NCI-H187 (cell line): ENCODE measurements at places on chromosomes 11 and 22.

DNA sequence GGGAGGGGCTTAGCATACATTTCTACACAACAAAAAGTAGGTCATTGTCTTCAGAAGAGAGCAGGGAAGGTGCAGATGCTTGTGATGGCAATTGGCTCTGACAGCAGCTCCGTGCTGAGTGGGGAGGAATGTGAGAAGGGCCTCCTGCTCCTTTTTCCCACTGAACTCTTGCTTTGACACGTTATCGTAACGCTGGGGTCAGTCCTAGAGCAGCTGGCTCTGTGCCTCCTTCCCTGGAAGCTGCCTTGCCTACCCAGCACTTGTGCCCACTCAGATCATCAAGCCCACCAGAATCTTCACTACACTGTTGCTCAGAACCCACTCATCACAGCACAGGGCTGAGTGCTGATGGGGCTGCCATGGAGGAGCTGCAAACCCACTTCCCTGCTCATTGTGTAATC lies 14.9 kb upstream of the NAV2 start:
- no peak for DNase-seq

DNA sequence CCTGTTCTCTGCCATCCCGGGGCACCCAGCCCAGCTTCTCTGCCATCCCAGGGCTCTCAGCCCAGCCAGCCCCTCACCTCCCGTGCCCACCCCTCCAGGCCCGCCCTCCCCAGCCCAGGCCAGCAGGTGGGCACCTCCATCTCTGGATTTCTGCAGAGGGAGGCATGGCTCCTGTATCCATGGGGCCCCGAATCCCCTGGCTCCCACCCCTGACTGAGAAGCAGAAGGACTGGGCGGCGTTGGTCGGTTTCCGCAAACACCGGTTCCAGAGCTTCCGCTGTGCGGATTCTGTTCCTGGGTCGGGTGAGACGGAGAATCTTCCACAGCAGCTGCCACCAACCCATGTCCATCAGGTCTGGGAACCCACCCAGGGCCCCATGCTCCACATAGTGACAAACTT lies 240.3 kb downstream of the BRD1 start:
- DNase-seq = no peak

- no peak for DNase-seq
Observed at GRCh38 chr11:64164392-64165312, 1.3 kb downstream of the MACROD1 start.

- no peak for DNase-seq
Observed at GRCh38 chr11:64990222-64990923, 6.4 kb downstream of the BATF2 start.

DNA sequence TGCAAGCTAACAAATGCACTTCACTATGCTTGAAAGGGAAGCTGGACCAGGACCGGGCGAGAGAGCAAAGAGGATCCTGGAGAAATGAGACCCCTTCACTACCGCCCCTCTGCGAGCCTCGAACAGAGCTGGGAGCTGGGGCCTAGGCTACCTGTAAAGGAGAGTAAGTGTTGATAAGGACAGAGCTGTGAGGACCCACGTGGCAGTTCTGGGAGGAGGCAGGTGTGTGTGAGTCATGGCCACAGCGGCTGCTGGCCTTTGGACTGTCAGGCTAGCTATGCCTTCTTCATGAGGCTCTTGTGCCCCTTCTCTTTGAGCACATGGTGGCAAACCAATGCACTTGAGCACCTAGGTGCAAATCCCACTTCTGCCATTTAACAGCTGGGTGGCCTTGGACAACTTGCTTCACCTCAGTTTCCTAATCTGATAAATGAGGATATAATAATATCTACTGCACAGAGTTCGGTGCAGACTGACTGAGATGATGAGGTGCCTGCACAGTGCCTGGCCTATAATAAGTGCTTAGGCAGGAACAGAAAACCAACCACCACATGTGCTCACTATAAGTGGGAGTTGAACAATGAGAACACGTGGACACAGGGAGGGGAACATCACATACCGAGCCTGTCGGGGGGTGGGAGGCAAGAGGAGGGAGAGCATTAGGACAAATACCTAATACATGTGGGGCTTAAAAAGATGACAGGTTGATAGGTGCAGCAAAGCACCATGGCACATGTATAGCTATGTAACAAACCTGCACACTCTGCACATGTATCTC lies 35.3 kb upstream of the KCNJ11 start:
- no peak for DNase-seq

GRCh38 chr11:17780668-17781067 lies 46.1 kb downstream of the KCNC1 start:
- DNase-seq = no peak

DNA sequence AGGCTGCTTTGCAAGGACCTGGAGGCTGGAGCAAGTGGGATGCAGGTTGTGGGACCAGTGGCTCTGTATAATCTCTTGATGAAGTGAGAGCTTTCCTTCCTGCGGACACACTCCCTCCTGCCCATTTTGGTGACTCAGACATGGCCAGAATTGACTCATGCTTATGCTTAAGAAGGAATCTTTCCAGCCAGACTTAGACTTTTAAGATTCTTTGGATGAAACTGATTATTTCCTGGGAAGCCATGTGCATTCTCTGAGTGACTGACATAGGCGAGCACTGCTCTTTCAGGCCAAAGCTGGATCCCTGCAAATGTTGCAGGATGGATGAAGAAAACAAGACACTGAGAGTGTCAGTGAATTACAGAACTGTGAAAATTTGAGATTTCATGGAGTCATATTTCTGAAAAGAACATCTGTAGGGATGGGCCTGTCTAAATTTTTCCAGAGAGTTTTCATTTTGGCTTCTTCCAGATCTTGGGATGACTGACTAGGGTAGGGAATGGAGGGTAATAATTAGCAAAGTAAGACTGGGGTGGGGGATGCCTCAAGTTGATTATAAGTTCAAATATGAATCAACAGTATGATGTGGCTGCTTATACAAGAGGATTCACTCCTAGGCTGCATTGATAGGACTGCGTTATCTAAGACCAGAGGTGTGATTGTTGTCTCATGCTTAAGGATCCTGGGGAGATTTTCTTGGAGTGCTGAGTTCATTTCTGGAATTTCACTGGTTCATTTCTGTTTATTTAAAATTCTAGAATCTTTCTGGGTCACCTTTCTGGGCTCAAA lies 195.8 kb downstream of the HIPK3 start:
- DNase-seq = no peak

- no peak for DNase-seq
Observed at GRCh38 chr22:20642668-20643179, 131.2 kb upstream of the SERPIND1 start.

DNA sequence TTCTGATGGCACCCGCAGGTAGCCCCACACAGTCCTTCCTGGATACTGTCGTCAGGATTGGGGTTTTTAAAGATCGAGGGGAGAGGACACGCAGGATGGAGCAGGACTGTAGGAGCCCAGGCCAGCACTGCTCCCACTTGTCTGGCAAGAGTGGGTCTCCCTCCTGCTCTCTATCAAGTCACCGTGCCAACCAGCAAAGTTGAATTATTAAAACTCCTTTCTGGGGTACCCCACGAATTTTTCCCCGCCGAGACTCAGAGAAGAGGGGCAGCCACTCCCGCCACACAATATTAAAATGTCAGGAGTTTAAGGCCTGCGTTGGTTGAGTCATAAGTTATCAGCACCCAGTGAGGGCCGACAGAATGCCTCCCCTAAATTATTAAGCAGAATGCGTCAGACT lies 10.1 kb downstream of the LMO1 start:
- DNase-seq = no peak

GRCh38 chr22:39290724-39291161 lies 28.7 kb downstream of the RPL3 start:
- DNase-seq = no peak

GRCh38 chr22:35313311-35314121 lies 13.8 kb downstream of the TOM1 start:
- DNase-seq = peak; percentile 64

DNA sequence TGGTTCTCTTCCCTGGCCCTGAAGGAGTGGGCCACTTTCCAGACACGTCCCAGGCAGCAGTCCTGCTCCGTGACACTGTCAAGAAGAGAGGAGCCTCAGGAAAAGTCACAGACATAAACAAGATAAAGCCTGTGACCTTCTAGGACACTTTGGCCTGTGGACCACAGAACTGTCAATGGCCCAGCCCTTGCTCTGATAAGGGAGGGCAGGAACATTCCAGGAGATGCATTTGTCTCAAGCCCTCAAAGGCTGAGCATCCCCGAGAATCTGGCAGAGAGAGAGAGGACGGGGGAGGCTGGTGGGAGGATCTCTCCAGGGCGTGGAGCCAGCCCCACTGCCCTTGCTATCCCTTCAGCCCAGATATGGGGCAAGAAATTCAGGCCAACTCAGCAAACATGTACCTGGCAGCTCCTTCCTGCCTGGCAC lies 476.4 kb downstream of the INSC start:
- DNase-seq = no peak

- no peak for DNase-seq
Observed at GRCh38 chr11:122791411-122791810, 46.9 kb upstream of the CRTAM start.

DNA sequence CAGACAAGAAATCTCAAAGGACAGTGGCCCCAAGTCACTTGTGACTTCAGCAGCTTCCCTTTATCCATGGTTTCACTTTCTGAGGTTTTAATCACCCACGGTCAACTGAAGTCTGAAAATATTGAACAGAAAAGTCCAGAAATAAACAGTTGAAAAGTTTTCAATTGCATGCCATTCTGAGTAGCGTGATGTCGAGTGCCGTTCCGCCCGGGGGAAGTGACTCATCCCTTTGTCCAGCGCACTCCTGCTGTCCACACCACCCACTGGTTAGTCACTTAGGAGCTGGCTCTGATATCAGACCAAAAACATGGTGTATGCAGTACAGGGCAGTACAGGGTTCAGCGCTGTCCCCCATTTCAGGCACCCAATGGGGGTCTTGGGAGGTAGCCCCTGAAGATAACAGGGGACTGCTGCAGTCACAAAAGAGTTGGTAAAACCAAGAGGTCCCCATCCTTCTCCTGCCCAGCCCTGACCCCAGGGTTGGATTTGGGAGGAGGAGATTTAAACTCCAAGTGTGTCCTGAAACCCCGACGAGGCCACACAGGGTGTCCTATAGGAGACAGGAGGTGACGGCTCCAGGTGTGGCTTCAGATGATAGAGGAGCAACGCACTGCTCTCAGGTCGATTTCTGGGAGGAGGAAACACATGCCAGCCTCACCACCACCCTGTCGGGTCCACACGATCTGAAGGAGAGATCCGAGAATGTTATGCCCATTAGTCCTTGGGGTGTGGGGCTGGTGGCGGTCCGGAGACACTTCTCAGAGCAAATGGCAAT lies 390.1 kb downstream of the CTTN start:
- no peak for DNase-seq

- no peak for DNase-seq
Observed at GRCh38 chr22:37819105-37819433, 4.1 kb upstream of the GALR3 start.

DNA sequence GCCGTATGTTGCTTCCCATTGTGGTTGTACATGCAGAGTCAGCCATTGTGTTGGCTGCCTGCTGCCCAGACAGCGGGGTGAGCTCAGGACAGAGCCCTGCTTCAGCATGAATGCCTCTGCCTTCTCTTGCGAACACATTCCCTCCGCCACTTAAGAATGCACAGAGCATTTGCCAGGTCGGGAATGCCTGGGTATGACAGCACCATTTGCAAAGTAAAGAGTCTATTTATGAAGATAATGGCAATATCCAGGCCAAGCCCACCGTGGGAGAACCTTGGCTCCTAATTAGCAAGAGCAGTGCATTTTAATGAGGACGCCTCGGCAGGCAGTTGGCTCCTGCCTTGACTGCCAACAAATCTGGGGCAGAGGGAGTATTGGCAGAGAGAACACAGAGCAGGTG lies 62.5 kb upstream of the SORL1 start:
- DNase-seq = no peak

DNA sequence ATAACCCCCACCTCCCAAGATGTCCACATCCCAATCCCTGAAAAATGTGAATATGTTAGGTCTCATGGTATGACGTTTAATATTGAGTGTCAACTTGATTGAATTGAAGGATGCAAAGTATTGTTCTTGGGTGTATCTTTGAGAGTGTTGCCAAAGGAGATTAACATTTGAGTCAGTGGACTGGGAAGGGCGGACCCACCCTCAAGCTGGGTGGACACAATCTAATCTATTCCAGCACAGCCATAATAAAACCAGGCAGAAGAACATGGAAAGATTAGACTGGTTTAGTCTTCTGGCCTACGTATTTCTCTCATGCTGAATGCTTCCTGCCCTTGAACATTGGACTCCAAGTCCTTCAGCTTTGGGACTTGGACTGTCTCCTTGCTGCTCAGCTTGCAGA lies 315.5 kb downstream of the GUCY1A2 start:
- no peak for DNase-seq

DNA sequence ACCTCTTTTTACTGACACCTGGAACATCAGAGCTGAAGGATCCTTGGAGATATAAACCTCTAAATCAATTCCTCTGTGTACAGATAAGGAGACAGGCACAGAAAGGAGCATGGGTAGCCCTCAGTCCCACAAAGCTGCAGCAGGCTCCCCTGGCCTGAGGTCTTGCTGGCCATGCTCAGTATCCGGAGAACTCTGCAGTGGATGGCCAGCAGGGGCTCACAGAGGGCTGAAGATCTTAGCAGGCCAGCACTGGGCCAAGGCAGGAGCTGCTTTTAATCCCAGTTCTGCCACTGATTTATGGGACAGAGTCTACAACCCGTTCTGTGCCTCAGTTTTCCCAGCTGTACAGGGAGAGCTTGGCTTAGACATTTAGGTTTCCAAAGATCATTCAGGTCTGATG lies 52.6 kb upstream of the LRRC32 start:
- no peak for DNase-seq

GRCh38 chr11:33703788-33704187 lies 3.2 kb upstream of the C11orf91 start:
- no peak for DNase-seq

GRCh38 chr11:17244046-17244445 lies 32.5 kb upstream of the NUCB2 start:
- no peak for DNase-seq

DNA sequence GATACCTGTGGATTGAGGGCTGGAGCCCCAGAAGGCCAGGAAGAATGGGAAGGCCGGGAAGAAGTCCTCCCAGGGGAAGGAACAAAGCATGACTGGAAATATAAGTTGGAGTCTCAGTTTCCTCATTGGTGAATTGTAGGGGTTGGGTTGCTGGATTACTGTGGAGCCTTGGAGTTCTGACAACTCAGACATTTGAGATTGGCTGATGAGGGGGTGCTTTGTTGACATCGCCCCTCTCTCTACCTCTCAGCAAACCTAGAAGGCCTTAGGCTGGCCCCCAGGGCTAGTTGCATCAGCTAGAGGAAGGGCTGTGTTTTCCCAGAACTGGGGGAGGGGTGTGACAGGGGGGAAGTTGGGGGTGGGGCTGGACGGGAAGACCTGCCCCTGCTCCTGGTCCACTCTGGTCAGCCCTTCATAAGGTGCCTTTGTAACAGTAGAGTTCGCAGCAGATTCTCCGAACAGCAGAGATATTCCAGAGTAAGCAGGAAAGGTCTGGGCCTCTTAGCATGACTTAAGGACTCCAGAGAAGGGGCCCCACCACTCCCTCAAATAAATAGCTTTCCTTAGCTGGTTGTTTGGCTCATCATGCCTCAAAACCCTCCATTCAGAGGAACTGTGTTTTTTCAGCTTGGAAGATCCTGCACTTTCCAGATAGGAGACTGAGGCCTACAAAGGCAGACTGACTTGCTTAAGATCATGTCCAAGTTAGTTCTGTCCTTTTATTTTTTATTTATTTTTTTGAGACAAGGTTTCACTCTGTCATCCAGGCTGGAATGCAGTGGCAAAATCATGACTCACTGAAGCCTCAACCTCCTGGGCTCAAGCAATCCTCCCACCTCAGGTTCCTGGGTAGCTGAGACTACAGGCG lies 12.5 kb upstream of the THRSP start:
- DNase-seq = no peak
